T1000 (cell line): ENCODE measurements at places on chromosomes 16 and 17.
A peak's percentile ranks its signal among the peaks of the same experiment; 100 is the strongest.

GRCh38 chr17:40539711-40540411, 25.4 kb downstream of the CCR7 start:
- DNase-seq, result no peak

- DNase-seq, result no peak
These were observed 124.8 kb upstream of the RBBP6 start for GRCh38 chr16:24414534-24414933.

DNA sequence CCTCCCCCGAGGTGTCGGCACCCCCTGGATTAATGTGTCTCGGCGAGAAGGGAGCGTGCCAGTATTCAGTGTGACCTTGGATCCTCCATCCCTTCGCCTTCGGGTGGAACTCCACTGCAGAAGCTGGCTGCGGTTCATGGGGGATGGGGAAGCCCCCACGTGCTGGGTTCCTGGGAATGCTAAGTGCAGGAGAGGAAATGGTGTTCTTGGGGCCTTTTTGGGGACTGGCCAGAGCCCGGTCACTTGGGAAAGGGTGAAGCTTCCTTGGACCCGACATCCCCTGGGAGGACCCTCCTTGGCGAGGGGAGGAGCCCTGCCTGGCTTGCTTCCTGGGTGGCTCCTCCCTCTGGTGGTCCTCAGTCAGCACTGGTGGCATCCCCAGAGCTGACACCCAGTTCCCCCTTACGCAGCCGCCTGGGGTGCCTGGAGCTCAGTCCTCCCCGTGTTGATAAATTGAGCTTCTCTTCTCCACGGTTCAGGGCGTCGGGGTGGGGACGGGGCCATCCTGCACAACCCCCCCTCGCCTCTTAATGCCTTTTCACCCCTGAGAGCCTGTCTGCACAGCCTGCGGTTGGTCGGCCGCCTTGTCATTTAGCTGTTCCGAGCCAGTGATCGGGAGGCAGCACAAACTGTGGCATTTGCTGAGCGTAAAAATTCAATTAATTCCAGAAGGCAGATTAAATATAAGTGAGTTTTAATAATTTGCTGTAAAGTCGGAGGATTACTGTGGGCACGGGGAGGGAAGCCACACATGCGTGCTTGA, 30.7 kb upstream of the GSE1 start:
- no peak for DNase-seq

GRCh38 chr16:22353191-22353919, 21.1 kb downstream of the CDR2 start:
- no peak for DNase-seq

DNA sequence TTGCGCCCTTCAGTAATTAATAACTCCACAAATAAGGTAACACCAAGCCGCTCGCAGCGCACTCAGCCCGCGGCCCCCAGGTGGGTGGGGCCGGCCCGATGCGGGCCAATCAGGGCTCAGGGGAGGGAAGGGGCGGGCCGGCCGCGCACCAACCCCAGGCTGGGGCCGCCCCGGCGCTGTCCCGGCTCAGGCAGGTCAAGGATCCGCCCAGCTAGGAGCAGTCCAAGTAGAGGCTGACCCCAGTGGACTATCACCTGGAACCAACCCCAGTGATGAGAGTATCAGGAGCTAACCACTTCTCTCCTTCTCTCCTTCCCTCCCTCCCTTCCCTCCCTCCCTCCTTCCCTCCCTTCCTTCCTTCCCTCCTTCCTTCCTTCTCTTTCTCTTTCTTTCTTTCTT, 110.8 kb downstream of the C16orf78 start:
- DNase-seq, result no peak

DNA sequence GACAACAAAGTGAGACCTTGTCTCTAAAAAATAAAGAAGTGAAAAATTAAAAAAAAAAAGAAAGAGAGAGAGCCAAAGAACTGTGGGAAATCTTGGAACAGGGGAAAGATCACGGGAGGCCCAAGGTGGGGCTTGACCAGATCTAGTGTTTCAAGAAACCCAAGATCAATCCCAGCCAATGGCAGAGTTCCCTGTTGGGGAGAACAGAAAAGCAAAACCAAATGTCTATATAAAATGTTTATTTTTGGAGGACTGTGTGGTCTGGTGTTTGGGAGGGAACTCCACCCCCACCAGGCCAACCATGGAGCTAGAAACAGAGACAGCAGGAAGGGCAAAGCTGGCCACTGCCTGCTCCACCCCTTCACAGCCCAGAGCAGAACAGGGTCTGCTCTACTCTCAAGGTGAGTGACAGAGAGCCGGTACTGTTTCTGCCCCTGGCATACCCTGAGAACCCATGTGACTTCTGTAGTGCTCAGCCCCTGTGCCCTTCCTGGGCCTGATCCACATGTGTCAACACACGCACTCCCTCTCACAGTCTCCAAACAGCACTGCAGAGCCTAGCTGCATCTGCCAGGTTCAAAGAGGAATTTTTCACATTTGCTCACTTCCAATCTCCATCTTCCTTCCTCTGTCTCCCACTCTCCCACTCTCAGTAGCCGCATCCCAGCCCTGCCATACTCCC, 3.7 kb downstream of the TMEM101 start:
- DNase-seq, result no peak

DNA sequence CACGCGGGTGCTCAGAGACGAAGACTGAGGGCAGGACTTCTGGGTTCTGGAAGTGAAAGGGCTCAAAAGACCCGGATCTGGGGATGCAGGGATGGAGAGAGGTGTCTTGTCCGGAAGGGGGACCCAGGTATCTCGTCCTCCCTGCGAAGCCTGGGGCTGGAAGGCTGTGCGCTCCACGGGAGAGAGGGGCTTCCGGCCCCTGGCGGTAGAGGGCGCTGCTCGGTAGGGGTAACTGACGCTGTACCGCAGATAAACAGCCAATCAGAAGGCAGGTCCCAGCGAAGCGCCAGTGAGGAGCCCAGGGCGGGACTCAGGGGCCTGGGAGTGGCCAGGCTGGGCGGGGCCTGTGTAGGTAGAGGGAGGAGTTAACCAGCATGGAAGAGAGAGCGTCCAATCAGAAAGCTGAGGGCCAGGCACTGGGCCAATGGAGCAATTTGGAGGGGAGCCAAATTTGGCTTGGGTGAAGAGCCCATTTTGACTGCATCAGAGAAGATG, 804 bp downstream of the TGFB1I1 start:
- peak; percentile 91 for DNase-seq

DNA sequence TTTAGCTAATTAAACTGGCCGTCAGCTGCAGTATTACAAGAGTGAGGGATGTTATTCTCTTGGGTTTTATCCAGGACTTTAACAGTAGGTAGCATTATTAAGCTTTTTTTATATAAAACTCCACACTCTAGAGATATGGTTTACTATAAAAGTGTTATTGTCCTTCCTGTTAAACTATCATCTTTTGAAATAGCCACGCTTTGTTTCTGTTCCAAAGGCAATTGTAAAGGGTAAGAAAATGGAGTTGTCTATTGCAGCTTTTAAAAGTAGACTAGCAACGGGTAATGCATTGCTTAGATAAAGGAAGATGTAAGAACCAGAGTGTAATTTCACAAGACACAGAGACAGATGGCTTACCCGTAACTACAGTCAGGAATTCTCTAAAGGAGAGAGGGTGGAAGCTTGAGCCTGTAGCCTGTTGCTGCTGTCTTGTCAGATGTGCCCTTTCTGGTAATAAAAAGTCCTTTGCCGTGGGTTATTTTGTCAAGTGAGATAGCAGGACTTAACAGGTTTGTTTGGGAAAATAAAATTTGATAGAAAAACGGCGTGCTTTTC, 56.4 kb downstream of the WWOX start:
- DNase-seq, result no peak

GRCh38 chr17:31007695-31008373, 37.0 kb downstream of the RNF135 start:
- no peak for DNase-seq

- no peak for DNase-seq
These were observed 5.9 kb downstream of the KLHL36 start for GRCh38 chr16:84654238-84654637.

DNA sequence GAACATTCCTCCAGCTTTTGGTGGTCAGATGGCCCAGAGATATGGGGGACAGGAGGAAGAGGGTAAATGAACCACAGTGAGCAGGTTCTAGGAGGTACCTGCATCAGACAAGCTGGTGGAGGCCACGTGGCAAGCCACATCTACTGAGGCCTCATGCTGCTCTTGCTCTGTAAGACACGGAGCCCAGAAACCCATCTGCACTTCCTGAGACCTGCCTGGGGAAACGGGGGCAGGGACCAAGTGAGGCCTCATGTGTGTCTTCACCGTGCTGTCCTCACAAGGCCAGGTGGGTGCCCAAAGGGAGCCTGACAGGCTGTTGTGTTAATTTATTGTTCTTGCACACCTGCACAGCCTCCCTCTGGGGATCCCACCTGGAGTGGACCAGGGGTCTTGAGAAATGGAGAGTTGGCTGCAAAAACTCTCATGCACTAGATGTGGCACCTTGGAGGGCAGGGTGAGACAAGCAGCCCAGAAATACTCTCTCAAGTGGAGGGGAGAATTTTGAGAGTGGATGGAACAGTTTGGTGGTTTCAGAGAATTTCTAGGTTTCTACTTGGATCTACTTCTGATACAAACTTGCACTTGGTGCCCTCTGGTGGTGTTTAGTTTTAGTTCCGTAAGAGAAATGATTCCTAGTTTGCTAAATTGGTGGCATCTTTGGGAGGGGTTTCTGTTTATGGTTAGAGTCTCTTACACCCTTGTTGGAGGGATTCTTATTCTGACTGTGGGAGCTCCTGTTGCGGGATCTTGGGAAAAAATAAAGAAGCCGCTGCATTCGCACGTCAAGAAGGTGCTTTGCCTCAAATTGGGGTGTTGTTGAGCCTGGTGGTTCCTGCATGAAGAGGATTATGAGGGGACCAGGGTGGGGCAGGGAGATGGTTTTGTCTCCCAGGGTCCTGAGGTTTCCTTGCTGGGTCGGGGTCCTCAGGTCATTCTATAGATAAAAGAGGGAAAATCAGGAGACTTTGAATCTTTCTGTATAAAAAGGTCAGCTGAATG, 47.5 kb downstream of the SLC6A2 start:
- DNase-seq, result no peak

DNA sequence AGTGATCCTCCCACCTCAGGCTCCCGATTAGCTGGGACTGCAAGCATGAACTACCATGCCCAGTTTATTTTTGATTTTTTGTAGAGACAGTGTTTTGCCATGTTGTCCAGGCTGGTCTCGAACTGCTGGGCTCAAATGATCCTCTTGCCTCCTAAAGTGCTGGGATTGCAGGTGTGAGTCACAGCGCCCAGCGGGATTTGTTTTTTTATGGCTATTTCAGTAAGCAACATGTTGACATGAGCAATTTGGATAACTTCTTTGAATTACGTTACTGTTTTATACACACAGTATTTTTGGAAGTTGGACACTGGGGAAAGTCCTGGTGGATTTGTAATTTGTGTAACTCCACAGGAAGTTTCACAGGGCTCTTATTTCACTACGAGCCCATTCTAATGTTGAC, 18.5 kb upstream of the RHOT1 start:
- DNase-seq, result no peak

DNA sequence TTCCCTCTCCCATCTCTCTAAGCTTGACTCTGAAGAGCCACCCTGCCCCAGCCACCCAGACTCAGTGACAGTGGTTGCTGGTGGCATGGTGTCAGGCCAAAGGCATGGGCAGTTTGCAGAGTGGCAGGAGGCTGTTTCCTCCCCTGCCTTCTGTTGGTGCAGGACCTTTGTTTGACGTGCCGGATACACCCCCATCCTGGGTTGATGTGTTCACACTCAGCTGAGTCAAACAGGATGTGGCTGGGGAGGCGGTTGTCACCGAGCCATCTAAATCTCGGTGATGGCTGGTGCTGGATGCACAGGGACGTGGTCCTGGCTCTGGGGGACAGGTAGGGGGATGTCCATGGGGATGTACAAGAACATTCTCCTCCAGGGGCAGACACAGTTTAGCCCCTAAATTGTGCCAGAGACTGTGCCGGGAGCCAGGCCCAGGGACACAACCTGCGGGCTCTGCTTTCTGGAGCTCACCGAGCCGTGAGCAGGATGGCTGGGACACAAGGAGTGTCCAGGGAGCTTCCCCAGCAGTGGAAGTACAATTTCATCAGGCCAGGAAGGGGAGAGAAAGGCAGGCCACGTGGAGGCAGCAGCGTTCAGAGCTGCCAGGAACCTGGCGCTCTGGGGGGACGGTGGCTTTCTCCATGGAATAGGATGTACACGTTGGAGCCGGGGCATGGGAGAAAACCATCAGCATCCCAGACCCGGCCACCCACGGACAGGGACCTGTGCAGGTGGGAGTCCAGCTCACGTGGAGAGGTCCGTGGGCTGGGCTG, 264.2 kb downstream of the SEC14L1 start:
- no peak for DNase-seq

- DNase-seq, result no peak
These were observed at the start of gene SYT17 for GRCh38 chr16:19167710-19168370. Gene SYT17 (plus strand): TSS chr16:19168240. CDS start chr16:19168647, 407 bp downstream.

GRCh38 chr17:13594762-13595598, 6.7 kb downstream of the HS3ST3A1 start:
- DNase-seq, result peak; percentile 63

GRCh38 chr17:20200016-20200795, 191.0 kb downstream of the SPECC1 start:
- DNase-seq, result no peak

GRCh38 chr17:50638606-50638965, 3.9 kb downstream of the ABCC3 start:
- peak; percentile 91 for DNase-seq

DNA sequence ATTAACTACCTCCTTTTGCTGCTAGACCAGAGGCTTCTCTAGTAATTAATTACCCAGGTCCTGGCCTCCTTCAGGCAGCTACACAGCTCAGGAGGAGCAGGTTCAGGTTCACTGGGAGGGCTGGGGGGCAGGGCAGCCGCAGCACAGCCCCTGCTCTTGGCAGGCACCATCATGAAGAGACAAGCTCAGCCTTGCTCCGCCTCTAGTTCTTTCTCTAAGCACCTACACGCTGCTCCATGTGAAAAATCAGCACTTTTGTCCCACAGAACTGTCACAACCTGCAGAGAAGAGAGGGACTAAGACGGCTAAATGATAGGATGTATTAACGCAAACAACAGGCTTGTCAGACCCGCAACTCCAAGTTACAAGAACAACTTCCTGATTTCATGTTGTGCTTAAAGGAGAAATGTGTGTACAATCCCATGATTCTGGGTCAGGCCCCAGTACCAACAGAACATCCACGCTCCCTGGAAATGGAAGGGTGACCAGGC, 53.4 kb downstream of the GRB2 start:
- no peak for DNase-seq

DNA sequence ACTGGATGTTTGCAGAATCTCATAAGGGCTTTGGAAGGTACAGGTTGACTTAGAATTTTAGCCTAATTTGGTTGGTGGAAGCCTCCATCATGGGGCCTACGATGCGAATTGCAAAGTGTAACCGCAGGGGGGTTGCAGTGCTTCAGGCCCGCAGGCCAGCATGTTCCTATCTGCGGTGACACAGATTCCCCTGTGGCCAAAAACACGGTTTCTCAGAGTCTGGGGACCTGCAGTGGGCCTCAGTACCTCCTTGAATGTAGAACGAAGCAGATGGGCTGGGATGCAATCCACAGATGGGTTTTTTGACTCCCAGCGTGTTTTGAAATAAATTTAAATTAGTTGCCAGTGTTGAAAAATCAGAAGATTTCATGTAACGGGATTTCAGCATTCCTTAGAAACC, 34.7 kb downstream of the KIAA0513 start:
- DNase-seq, result no peak
